ENCODE measurements at places on chromosomes 5 and 9.

- DNase-seq = no peak
Measured at GRCh38 chr5:155850370-155850769, 476.6 kb upstream of the SGCD start.

DNA sequence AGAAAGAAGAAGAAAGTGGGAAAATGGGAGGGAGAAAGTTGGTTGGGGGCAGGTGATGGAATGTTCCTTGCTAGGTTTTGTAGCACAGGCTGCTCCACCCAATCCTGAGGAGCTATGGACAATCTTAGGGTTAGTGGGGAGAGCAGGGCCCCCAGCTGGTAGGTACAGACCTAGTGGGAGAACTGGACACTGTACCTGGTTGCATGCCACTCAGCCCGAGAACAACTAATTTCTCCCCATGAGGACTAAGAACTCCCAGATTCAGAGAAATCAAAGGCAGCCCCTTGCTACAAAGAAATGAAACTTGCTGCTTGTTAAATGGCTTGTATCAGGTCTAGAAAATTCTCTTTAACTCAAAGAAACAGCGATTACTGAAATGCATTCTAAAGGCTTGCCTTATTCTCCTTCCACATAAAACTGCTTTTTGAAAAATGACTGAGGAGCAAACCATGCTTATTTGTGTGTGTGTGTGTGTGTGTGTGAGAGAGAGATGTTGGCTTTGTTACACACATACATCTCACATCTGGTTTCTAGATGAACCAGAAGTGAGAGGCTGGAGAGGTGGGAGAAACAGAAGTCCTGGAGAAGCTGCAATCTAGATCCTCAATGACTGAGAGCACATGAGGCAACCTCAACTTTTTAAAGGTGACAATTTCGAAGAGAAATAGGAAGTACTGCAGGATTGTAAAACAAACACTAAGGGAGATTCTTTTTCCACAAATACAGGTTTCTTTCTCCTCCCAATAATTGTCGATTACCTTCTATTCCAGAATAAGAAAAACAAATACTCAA lies 28.9 kb downstream of the FYB1 start:
- DNase-seq = no peak

DNA sequence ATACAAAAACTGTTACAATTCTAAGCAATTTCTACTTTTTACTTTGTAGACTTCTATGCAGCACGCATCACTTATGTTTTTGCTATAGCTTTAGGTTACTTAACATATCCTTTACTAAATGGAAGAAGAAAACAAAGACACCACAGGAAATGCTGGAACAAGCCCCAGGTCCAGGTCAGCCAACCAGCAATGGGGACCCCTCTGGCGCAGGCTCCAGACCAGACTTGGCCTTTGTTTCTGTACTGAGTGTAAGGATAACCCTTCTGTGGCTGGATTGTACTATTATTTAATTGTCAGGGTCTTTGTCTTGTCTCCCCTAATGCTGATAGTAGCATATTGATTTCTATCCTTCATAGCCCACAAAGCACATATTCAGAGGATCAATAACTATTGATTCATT lies 4.2 kb downstream of the SEMA4D start:
- no peak for DNase-seq

DNA sequence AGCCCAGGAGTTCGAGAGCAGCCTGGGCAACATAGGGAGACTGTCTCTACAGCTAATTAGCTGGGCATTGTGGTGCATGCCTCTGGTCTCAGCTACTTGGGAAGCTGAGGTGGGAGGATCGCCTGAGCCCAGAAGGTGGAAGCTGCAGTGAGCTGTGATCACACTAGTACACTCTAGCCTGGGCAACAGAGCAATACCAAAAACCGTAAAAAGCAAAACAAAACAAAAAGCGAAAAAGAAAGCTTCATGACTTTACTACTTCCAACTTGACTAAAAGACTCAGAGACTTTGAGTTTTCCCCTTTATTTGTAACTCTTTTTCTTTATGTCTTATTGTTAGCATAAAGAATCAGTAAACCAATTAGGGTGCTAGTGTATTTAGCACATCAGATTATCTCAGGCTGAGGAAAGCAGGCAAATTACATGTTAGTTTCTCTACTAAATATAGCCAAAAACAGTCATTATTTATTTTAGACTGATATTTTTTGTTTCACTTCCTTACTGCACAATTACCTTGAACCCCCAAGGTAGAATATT lies 5.4 kb downstream of the RAD17 start:
- DNase-seq = no peak

GRCh38 chr5:34652466-34652865 lies 3.7 kb upstream of the RAI14 start:
- no peak for DNase-seq

- DNase-seq = no peak
Measured at GRCh38 chr9:6887051-6887450, 129.3 kb downstream of the KDM4C start.

All from lung microvascular endothelial cell (primary cell).